Colonic mucosa (tissue), 4 donors: ENCODE measurements at places on chromosomes 5 and 9.

DNA sequence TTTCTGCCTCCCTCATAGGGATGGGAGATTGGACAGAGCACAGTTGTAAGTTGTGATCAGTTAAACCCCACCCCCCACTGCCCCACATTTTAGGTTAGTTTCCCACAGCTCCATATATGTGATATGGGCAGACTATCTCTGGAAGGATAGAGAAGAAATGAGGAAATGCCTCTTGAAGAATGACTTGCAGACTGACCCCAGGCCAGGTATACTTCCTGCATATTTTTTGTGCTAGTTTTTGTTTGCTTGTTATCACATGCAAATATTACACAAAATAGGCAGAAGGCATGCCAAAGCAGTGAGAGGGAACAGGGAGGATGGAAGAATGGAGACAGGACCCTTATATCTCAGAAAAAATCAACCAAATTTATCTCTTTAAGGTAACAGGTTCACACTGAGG, 10.1 kb upstream of the GLRX start:
- no peak for DNase-seq

DNA sequence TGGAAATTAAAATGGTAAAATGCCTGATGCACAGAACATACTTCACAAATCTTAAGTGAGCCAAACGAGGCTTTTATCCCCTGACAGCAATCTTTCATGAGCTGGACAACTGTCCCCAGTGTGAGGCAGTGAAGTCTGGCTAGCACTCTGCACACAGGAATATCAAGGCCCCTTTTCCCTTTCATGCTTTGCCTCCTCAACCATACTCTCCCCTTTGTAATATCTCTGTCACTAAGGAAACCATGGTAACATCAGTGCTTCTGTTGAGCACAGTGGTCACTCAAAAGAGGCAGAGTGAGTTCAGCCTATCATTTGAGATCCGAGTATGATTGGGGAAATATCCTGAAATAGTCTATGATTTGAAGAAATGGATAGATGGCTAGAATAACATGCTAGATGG, 318.3 kb downstream of the ENC1 start:
- no peak for DNase-seq

DNA sequence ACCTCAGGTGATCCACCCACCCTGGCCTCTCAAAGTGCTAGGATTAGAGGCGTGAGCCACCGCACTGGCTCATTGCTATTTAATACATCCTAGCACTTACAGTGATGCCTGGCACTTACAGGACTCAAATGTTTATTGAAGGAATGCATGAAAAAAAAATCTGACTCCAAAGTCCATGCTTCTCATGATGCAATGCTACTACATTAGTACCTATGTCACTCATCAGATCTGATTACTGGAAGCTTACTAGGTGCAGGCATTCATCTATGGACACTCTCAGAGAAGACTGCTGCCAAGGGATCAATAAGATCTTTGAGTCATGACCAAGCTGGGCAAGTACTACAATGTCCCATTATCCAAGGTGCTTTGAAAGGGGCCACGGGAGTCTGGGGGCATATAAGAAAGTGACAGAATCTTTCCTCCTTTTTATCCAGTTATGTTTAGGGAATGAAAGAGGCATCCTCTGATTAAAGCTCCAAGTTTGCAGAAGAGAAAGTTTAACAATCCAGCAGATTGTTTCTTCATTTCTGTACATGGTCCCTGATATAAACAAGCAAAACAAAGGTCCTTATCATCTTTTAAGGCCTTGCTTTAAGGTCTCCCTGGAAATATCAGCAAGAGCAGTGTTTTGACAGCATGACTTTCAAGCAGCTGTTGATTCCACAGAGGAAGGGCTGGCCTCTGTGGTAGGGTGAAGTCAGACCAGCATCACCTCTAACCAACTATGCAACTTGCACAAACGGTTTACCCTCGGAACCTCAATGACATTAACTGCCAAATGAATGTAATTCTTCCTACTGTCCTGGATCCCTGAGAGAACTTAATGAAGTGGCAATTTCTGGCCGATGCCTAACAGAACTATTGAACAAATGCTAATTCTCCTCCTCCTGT, 35.9 kb downstream of the ARPC5L start:
- no peak for DNase-seq

DNA sequence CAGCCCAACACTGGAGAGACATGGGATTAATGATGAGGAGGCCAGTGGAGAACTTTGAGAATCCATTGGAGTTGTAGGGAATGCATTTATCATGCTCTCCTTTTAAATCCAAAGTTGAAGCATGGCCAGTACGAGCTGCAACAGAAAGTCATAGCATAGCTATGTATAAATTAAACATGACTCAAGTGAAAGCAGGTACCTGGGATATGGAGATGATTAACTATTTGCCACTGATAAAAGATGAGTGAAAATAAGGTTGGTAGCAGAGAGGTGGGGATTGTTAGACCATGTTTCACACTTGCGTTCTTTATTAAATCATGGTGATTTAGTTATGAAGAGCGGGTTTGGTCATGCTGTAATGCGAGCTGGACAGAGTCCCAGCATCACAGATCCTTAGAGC, 189.6 kb downstream of the ARHGEF28 start:
- DNase-seq = no peak

DNA sequence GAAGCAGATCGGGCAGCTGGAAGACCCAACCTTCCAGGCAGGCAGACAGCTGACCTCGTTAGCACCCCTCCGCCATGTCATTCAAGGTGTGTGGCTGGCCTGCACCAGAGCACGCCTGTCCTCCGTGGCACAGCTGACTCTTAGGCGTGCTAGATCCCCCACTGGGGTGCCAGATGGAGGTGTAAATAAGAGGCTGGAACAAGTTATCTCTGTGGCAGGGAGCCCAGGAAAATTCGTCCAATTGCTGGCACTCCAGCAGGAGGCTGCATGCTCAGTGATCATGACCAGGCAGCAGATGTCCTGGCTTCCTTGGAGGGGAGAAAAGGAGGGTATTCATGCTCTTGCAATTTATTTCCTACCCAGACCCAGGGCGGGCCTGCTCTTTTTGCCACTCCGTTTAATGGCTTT, 7.8 kb upstream of the ALDOB start:
- no peak for DNase-seq

GRCh38 chr9:96644137-96644536, 11.0 kb downstream of the PRXL2C start:
- DNase-seq = no peak

DNA sequence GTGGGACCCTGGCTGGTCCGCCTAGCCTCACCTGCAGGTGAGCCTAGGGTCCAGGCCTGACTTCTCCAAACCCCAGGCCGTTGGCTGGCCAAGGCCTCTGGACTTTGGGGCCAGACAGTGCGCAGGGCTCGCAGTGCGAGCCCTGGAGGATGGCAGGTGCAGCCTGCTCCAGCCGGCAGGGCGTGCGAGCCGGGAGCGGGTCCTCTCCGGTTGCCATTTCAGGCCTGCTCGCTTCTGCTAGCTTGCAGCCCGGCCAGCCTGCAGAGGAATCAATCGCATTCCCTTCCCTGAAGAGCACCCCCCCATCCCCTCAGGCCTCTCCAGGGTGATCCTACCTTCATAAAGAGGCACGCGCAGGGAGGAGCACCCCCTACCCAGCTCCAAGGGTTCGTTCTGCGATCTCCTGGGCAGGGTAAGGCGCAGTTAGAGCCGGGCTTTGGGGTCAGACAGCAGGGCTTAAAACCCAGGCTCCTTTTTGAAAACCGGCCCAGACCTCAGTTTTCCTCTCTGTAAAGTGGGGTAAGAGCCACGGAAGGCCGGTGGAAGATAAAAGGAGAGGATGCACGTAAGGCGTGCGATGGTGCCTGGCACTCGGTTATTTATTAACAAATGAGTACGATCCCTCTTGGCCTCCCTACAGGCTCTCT, 6.2 kb downstream of the BARHL1 start:
- DNase-seq = no peak

- DNase-seq = no peak
These were observed 407.7 kb downstream of the SH3GL2 start for GRCh38 chr9:17986595-17986994.

DNA sequence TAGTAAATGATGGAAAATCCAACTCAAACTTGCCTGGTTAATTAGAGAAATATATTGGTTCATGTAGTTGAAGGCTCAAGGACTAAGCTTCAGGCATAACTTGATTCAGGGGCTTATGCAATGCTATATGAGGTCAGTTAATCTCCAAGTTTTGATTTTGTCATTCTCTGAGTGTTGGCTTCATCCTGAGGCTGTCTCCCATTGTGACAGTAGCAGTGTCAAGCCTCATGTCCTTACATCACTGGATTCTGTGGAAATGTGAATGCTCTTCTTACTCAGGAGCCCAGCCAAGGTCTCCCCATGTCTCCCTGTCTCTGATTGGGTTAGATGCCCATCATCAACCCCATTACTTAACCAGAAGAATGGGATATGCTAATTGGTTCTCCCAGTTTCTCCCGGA, 44.4 kb upstream of the SNX2 start:
- no peak for DNase-seq

- peak; percentile 94 for DNase-seq
These were observed 82.7 kb downstream of the C9orf152 start for GRCh38 chr9:110125207-110125751.

DNA sequence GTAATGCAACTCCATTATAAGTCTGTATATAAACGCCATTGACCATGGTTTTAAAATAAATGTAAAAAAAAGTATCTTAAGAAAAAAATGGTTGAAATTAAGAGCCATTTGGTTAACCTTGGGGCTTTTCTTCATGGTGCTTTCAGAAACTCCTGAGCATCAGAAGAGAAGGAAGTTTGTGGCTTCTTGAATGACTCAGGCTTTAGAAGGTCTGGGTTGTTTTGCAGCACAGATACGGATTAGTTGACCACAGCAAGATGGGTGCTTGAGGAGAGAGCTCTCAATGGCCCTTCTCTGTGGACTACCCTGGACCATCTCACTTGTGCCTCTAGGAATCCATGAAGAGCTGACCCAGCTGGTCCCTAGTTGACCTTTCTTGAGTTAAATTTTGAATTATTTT, 189.5 kb downstream of the TMEM38B start:
- DNase-seq = no peak

GRCh38 chr9:97468658-97469448, 32.6 kb upstream of the TMOD1 start:
- DNase-seq = peak; percentile 66

DNA sequence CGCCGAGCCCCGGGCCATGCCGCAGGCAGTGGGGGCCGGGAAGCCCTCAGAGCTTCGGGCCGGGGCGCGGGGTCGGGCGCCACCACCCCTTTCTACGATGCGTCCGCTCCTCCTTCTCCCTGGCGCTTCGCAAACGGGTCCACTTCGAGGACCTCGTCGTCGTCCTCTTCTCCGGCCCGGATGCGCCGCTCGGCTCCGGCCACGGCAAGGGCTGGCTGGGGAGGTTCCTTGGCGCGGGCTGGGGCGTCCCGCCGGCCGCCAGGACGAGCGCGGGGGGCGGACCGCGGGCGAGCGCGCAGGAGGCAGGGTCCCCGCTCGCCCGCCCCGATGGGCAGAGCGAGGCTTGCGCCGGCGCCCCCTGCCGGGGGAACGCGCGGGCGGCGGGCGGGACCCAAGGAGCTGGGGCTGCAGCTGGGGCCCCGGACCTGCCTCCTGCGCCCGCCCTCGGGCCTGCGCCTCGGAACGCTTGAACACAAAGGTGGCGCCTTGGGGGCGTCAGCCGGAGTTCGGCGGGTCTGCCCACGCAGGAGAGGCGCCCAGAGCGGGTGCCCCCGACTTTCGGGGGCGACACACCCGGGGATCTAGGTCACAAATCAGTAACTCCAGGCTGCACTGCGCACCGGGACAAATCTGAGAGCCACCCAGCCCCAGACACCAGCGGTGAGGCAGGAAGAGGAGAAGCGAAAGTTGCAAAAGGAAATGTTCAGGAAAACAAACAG, at the start of gene ROR2:
Gene ROR2, minus strand, starts transcription at position 283 of the 719 bp plus-strand sequence.
- peak; percentile 70 for DNase-seq

DNA sequence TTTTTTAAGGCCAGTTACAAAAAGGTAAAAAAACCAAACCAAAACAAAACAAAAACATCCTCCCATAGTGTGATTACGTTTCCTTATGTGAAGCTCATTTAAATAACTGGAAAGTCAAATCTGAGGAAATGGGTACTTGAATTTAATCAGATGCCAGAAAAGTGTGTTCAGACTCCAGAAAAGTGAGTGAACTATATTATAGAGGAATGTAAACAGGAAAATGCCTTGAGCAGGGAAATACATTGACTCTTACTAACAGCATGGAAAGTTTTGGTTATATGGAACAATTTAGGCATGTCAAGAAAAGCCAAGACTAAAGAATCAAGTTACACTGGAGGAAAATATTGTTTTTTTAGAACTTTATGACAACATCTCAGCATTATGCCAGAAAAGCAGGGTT, 37.8 kb upstream of the RNF20 start:
- no peak for DNase-seq

GRCh38 chr9:113910036-113910639, 34.0 kb downstream of the ZNF618 start:
- DNase-seq = no peak

GRCh38 chr5:40017135-40017534, 592.4 kb upstream of the DAB2 start:
- no peak for DNase-seq

- no peak for DNase-seq
These were observed 61.6 kb upstream of the C9orf72 start for GRCh38 chr9:27634879-27635278.

GRCh38 chr5:13956471-13956870, 12.0 kb upstream of the DNAH5 start:
- DNase-seq = no peak
